ENCODE measurements at places on chromosomes 7 and 10.

GRCh38 chr10:75089634-75090033 is 21.8 kb upstream of the SAMD8 start:
- DNase-seq, result no peak

DNA sequence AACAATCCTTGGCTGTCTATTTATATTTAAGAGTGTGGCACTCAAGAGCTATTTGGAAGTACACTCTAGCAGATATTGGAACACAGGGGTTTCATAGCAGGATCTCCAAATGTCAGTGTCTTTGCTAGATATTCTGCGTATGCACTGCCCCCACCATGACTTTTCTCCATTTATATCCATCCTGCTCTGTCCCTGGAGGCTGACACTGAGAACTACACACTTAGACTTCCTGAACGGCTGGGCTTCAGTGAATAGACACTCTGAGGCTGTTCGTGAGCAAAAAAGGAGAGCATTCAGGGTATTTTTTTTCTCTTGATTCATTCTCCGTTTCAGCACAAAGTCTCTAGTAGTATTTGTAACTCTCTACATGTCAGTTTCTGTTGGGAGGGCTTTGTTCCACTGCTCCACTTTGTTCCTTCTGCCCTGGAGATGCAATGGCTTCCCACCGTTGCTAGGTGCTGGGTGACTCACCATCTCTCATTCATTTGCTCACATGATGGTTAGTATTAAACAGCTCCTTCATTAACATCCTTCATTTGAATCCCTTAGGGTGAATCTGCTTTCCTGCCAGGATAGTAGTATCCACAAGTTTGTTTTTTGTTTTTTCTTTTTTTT is 155.9 kb upstream of the SLC13A1 start:
- peak; percentile 60 for DNase-seq

- DNase-seq, result no peak
These were observed 83.1 kb downstream of the NKX6-2 start for GRCh38 chr10:132702601-132703418.

DNA sequence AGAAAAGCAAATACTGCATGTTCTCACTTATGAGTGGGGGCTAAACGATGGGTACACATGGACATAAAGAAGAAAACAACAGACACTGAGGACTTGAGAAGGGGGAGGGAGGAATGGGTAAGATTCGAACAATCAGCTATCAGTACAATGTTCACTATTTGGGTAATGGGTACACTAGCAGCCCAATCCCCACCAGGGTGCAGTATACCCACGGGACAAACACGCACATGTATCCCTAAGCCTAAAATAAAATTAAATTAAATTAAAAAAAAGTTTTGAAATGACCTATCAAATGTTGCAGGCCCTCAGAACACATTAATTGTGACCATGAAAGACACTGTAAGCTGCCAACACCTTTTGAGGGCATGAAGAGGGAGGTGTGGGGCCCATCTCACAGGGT is 316.0 kb downstream of the WDR37 start:
- DNase-seq, result no peak

GRCh38 chr7:71145906-71146901 is 14.3 kb downstream of the GALNT17 start:
- DNase-seq, result no peak

DNA sequence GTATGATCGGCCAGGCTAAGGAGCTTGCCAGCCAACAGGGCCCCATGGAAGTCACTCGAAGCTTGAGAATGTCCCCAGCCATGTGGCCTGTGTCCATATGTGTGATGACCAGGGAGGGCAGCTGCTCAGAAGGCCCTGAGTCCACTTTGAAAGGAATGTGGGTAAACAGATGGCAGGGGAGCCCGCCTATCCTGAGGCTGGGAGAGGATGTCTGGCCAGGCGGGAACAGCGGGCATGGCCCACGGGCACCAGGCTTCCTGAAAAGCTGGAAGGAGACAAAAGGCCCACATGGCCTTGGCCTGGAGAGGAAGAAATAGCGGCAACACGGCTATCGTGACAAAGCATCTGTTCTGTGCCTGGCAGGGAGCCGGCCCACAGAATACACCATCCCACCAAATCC is 137.9 kb upstream of the PPIF start:
- DNase-seq, result no peak

DNA sequence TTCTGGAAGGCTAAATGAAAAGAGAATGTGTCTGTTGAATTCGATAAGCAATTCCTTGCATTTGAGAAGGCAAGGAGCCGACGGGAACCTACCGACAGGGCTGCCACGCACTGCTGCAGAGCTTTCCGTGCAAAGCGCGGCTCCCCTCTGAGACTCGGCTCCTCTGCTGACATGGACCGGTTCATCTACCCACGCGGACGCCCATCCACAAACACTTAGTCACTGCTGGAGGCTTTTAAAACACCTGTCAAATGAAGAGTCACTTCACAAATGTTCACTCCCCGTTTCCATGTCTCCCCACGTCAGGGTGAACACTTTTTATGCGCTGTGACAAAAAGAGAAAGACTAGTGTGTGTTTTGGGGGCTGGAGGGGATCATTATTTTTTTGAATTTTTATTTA is 32.0 kb downstream of the AMZ1 start:
- no peak for DNase-seq

DNA sequence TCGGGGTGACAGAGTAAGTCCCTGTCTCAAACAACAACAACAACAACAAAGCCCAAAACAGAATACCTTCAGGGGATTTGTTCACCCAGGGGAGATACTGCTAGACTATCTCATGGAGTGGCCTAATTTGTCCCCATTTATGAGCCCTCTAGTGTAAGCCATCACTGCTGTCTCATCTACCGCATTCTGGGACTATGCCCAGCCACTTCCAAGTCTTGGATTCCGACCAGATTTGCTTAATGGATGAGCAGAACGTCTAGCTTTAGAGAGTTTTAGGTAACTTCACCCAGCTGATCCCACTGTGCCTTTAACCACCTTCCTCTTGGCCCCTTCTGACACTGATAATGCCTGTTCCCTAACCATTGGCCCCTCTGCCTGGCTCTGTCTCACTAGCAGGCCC is 47.1 kb downstream of the PAPSS2 start:
- no peak for DNase-seq

- no peak for DNase-seq
These were observed 230.0 kb upstream of the HABP2 start for GRCh38 chr10:113322843-113323242.

DNA sequence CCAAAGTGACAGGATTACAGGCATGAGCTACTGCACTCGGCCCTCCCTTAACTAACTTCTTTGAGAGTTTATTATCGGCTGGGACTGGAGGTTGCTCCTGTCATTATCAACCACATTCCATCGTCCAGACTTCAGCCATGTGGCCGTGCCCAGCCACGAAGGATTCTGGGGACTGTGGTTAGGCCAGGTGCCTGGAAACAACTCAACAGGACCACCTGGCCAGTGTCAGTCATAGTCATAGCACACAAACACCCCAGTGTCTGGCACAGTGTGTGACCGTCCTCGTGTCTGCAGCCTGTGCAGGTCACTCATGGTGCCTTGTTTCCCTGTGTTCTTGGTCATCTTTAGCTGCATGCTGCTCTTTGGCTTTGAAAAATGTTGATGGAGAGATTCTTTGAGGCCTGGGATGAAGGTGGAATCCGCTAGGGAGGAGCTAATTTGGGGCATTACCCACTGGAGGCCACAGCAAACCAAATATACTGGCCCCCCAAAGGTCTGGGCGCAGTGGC is 12.7 kb upstream of the AMZ1 start:
- no peak for DNase-seq

DNA sequence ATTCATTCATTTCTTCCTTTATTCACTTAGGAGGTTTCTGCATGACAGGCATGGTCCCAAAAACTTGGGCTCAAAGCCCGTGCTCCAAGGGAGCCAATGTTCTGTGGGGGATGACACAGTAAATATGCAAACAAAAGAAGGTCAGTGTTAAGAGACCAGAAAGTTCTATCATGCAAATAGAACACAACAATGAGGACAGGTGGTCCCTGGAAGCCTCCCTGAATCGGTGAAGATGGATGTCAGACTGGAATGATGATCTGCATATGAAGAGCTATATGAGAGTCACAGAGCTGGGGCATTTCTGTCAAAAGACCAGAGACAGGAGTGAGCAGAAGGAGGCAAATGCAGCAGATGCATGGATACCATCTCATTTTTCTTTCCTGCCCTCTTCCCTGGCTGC is 129.0 kb downstream of the ABCA13 start:
- no peak for DNase-seq

DNA sequence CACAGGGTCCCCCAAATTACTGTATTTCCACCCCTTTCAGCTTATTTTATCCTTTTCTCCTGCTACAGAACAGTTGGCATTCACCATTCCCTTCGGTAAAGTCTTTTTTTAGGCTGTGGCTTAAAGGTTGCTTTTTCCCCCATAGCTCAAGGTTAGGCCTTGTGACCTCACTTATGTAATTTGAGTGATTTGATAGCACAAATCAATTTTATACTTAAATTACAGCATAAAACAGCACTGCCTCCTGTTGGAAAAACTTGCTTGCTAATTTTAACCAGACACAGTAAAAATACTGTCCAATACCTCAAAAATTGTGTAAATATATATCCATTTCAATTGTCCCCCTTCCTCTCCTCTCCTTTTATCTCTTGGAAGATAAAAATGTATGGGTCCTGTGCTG is 7.1 kb downstream of the GIMAP1 start:
- no peak for DNase-seq

DNA sequence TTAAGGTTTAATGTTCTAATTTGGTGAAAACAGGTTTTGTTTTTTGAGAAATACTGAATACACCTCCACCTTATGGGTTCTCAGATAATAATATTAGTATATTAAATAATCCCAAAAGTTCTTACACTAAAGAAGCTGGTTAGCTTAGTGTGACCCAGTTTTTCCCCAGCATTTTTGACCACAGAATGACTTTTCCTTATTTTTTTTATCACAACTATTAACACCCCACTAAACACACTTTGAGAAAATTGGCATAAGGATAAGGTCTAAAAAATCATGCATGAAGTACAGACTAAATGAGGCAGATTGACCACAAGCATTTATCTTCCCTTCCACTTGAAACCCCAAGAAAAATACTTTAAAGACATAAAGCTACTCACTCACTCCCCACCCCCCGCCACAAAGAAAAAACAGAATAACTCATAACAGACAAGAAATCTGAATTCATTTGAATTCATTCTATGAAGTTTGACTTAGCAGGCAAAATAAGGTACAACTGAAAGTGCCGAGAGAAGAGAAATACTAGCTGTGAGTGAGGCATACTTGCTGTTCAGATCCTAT is 49.7 kb upstream of the WNT16 start:
- peak; percentile 46 for DNase-seq

- DNase-seq, result no peak
These were observed 256.7 kb upstream of the NPVF start for GRCh38 chr7:25485026-25485425.

GRCh38 chr10:68371604-68372003 is 35.5 kb downstream of the RUFY2 start:
- DNase-seq, result no peak

DNA sequence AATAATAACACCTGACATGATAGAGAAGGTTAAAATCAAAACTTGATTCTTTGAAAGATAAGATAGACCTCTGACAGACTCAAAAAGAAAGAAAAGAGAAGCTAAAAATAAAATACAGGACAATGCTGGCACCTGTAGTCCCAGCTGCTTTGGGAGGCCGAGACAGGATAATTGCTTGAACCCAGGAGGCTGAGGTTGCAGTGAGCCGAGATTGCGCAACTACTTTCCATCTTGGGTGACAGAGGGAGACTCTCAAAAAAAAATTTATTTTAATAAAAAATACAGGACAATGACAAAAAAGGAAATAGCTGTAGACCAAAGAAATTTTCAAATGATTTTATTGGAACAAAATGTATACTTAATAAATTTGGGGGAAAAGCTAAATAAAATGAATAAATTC is 263.2 kb downstream of the SDK1 start:
- DNase-seq, result no peak

GRCh38 chr10:63125459-63125858 is 7.7 kb upstream of the NRBF2 start:
- peak; percentile 17 for DNase-seq

- DNase-seq, result no peak
These were observed 289.5 kb downstream of the XPNPEP1 start for GRCh38 chr10:109633846-109634245.

DNA sequence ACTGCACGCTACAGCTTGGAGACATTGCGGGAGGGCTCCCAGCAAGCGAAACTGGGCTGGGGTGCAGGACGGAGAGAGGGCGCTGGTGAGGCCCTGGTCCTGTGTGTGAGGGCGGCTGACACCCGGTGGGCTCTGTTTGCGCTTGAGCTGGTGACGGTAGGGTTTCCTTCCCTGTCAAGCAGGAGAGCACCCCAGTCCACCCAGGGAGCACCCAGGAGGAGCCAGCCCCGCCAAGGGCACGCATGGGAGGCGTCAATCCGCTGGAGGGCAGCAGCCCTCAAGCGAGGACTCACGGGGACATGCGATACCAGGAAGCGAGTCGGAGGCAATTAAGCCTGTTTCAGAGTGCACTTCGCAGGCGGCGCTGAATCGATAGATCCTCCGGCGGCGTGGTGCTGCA is 109.4 kb downstream of the MAD1L1 start:
- DNase-seq, result no peak

DNA sequence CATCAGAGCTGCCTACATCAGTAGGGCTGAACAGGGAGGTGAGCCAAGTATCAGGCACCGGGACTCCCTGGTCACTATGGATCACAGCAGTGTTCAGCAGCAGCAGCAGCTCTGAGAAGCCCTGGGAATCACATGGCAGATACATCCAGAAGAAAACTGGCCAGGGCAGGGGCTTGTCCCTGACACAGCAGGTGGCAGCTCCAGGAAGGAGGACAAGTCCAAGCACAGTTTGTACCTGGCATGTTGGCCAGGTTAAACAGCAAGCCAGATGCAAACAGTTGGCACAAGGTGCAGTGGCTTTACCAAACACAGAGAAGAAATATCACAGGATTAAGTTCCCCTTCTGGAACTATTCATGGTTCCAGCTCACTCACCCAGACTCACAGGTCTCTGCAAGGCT is 139.4 kb downstream of the KCNMA1 start:
- DNase-seq, result no peak

- DNase-seq, result no peak
These were observed 7.6 kb downstream of the ATP5F1C start for GRCh38 chr10:7795605-7796004.

- peak; percentile 6 for DNase-seq
These were observed 139.4 kb upstream of the PCDH15 start for GRCh38 chr10:54940418-54940817.

- DNase-seq, result no peak
These were observed 8.1 kb downstream of the MXI1 start for GRCh38 chr10:110215286-110216170.

DNA sequence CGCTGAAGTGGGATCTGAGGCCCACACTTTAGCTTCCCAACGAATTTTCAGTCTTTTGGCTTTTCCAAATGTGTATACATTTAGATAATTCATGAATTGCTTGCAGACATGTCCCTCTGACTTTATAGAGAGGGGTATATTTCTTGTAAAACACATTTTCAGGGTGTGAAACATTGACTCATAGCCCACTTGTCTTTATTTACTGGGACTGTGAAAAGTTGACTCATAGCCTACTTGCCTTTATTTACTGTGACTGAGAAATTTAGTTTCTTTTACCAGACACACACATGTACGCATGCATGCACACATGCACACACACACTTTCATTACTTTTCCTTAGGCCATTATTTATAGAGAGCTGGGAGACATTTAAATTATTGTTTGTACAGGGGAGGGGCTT is 79.1 kb downstream of the VTI1A start:
- peak; percentile 84 for DNase-seq

Measured in renal cortical epithelial cell (primary cell).